Stimulated activated CD4-positive, alpha-beta T cell treated with anti-CD3 and anti-CD28 coated beads, Interleukin-15, amount 100 ng/mL, for 48 hours (primary cell): ENCODE measurements at places on chromosomes 5 and 9.

GRCh38 chr9:127033061-127033460 is 89.4 kb downstream of the ANGPTL2 start:
- no peak for DNase-seq

- DNase-seq = no peak
Measured at GRCh38 chr9:15329539-15330109, 22.6 kb upstream of the TTC39B start.

GRCh38 chr9:126203313-126203712 is 123.3 kb upstream of the MVB12B start:
- no peak for DNase-seq

GRCh38 chr5:31193591-31194467 is at the start of gene CDH6:
Gene CDH6 (plus strand): TSS chr5:31193686. CDS start chr5:31267474, 73,788 bp downstream.
- no peak for DNase-seq

- DNase-seq = no peak
Measured at GRCh38 chr5:123545506-123545905, 33.5 kb downstream of the CSNK1G3 start.

DNA sequence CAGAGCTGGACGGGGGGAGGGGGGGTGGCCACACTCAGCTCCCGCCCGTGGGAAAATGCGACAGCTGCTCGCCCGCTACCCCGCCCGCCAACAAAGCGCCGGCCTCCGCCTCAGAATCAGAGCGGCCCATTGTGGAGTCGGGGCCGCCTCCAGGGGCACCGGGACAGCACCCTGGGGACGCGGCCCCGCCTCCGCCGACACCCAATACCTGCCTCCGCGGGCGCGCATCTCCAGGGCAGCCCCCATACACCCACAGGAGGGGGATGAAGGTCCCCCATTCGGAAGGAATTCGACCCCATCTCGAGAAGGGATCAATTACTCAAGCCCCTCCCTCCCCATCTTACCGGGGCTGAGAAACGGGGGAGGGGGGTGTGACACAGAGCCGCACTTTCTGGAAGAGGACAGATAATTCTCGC is 1.3 kb downstream of the NOTCH1 start:
- peak; percentile 56 for DNase-seq

DNA sequence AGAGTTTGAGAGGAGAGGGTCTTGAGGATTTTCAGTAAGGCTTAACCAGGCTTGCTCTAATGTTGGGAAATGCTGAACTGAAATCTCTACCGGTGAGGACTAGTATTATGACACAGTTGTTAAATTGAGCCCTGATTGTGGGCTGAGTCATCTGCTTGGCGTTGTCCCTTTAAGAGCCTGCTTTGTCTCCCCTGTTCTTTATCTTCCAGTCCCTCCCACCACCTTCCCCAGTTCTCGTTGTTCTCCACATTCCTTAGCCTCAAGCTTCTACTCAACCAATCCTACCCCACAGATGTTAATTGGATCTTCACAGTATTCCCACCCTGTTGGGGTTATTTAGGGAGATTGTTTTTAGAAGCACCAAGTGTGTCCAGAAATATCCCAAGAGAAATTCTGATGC is 57.6 kb downstream of the ANKRD55 start:
- DNase-seq = no peak

- DNase-seq = no peak
Measured at GRCh38 chr5:17343675-17344074, 126.2 kb downstream of the BASP1 start.

DNA sequence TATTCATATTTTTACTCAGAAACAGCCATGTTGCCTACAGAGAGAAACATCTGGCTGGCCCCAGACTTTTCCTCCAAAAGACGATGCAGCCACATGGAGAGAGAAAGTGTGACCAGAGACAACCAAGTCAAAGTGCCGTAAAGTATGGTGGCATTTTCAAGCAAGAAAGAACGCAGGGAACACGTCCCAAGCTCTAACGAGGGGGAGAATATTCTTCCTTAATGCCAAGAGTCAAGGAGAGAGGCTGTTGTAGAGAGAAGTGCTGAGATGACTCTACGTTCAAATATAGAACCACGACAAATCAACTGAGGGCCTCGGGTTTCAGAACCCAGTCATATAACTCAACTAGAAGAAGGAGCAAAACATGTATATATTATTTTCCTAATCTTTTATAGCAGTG is 55.9 kb downstream of the FNBP1 start:
- no peak for DNase-seq

- no peak for DNase-seq
Measured at GRCh38 chr5:40667161-40667663, 12.5 kb upstream of the PTGER4 start.

GRCh38 chr5:151212406-151212798 is 11.5 kb downstream of the CCDC69 start:
- no peak for DNase-seq

GRCh38 chr5:14109041-14109747 is 33.9 kb upstream of the TRIO start:
- peak; percentile 33 for DNase-seq

- DNase-seq = no peak
Measured at GRCh38 chr5:56812110-56812509, 3.2 kb upstream of the MAP3K1 start.

DNA sequence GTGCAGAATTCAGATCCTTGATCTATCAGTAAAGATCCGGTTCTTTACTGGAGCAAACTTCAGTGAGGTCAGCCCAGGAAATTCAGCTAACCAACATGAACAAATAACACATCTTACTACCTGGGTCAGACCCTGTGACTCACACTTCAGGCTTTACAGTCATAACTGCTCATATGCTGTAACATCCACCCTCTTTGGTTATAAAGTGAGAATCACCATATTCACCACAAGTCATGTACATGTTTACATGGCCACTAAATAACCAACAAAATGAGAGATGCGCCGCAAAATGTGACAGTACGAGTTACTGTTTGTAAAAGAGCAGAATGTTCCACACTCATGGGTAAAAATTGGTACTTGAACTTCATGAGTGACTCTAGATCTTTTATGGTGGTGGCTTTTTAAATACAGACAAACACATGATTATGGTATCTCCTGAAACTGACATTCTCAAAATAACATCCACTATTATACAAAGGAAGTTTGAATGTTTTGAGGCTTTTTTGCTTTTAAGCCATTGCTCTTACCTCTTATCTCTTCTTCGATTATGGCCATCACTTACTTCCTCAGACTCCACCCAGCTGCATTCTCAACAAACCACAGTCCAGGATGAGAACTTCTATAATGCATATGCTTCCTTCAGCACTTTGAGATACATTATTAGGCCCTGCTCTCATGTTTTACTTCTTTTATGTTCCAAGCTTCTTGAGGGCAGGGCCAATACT is 516.6 kb downstream of the RAB3C start:
- DNase-seq = no peak

DNA sequence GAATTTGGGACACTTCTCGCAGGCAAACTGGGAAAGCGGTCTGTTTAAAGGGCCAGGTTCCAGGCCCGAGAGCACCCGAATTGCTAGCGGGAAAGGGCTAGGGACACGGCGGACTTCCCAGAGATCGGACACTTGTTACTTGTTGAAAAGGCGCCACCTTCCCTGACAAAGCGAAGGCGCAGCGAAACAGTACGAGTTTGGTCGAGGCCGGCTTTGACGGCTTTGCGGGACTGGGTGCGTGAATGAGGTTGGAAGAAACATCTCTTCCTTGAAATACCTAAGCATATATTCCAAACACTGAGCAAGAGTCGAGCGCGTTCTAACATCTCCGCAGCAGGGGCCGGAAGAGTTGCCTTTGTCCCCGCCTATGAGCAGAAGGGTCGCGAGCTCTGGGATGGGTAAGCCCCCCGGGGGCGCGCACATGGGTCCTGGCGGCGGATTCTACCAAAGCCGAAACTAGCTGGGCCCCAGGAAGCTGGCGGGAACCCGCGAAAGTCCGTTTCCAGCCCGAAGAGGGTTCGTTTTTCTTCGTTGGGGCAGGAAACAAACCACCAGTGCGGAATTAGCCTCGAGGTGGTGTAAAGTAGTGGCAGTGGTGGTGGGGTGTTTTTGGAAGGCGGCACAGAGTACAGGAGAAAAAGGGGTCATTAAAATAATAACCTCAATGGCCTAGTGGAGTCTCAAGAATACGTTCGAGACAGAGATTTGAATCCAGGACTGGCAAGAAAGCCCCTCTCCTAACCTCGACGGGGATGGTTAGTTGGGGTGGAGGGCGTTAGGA is 1.5 kb downstream of the GDNF start:
- no peak for DNase-seq
